ENCODE measurements at places on chromosomes 4 and X.

DNA sequence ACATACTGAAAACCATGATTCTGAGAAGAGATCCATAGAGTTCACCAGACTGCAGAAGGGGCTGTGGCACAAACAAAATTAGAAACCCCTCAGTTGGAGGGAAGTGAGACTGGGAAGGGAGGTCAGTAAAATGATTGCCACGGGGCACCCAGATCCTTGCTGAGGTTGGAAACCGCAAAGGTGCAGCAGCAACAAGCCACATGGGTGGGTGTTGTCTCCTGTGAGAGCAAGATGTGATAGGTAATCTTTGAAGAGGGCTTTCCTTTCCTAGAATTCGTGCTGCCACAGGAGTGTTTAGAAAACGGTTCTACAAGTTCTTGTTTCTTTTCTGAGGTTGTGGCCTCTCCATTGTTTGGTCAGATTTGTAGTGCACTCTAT lies 85.5 kb downstream of the NFKB1 start:
- DNase-seq, result peak; percentile 68

- no peak for DNase-seq
Observed at GRCh38 chr4:112759313-112759712, 122.4 kb downstream of the LARP7 start.

DNA sequence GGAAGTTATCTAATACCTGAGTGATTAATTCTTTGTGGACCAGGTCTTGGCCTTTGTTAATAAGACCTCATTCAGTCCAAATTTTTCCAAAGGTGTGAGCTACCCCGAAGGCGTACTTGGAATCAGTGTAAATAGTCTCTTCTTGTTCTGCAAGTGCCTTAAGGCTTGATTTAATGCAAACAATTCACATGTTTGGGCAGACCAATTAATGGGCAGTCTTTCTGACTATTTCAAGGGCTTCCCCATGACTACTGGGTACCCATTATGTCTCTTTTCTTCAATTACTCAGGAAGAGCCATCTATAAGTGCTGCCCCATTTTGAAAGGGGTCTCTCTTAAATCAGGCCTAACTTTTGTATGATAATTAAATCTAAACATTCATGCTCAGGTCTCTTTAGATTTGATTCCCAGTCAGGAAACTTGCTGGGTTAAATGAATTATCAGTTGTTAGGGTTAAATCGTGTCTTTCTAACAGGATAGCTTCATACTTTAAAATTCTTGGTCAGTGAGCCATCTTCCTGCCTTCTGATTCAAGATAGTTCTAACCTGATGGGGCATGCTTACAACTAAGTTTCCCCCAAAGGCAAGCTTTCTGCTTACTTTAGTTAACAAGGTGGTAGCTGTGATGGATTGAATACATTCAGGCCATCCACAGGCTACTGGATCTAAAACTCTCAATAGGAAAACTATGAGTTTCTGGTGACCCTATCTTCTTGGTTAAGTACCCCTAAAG lies 179.6 kb downstream of the CCNG2 start:
- no peak for DNase-seq

- no peak for DNase-seq
Observed at GRCh38 chr4:5112333-5113095, 61.2 kb downstream of the STK32B start.

DNA sequence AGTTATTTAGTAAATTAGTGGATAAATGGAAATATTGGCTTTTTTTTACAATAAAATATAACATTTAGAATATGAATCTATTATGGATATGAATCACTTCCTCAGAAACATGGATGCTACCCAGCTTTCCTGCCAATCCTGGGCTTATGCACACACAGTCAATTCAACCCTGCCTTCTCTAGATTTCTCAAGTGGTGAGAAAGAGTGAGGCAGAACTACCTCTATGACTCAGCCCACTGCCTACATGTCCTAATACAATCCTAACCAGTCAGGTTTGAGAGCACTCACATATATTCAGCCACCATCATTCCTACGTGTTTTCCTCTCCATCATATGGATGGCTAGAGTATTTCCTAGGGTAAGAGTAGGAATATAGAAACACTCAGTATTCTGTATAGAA lies 91.1 kb upstream of the ANKRD50 start:
- DNase-seq, result no peak

- DNase-seq, result no peak
Observed at GRCh38 chr4:17915439-17915838, 104.7 kb downstream of the NCAPG start.

GRCh38 chr4:37686373-37687193 lies at the start of gene RELL1:
TSS of gene RELL1 (minus strand) at chr4:37686376. CDS start at chr4:37686287, 89 bp downstream.
- peak; percentile 98 for DNase-seq

- no peak for DNase-seq
Observed at GRCh38 chr4:127403471-127404084, 229.2 kb upstream of the INTU start.

- DNase-seq, result no peak
Observed at GRCh38 chr4:110793381-110793801, 170.5 kb upstream of the PITX2 start.

DNA sequence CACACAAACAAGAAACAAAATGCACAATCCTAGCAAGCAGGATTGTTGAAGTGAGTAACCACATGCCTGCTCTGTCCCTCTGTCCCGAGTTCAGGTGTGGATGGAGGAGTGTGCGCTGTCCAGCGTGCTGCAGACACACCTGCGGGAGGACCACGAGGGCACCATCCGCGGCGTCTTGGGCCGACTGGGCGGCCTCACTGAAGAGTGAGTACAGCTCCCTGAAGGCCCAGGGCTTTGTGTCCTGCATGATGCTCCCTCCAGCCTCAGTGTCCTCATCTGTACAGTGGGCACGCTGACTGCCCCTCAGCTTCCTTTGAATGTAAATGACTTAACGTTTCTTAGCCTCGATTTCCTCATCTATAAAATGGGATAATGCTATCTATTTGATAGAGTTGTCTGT lies 82.5 kb downstream of the EVC start:
- DNase-seq, result no peak

DNA sequence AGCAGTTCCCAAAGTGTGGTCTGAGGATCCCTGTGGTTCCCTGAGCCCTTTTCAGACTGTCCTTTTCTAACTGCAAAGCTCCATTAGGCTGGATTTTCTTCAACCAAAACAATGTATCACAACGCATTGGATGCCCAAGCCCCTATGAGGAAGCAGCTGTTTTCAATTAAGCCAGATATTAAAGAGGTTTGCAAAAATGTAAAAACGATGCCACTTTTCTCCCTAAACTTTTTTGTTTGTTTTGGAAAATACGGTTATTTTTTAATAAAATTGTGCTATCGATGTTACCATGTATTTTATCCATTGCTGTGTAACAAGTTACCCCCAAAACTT lies 170.4 kb upstream of the BCOR start:
- no peak for DNase-seq

DNA sequence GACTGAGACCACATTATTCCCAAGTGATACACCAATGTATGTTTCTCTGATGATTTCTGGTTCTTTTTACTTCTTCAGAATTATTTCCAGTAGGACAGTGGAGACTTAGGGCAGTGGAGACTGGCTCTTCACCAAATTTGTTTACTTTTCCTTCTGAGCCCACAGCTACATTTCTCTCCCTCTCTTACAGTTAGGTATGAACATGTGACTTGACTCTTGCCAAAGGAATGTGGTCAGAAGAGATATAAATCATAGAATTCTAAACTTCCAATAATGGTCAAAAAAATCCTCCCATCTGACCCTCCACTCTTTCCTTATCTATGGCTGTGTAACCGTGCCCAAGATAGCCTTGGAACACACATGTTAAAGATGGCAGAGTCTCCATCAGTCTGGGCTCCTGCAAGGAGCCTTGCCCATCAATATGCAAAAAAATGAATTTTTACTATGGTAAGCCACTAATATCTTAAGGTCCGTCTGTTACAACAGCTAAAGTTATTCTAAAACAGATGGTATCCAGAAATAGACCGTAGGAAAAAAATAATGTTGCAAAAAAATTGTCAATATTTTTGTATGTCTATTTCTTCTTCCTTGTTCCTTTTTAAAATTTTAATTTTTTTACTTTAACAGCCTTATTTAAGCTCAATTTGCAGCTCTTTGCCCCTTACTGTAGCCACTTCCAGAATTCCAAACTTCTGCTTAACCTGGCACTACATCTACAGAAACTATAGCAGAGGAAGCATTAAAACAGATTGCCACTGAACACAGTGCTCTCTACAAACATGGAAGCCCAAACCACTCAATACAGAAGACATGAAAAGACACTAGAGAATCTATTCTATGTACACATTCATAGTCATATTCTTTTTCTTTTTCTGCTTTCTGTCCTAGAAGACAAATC lies 260.7 kb downstream of the COL25A1 start:
- DNase-seq, result no peak

DNA sequence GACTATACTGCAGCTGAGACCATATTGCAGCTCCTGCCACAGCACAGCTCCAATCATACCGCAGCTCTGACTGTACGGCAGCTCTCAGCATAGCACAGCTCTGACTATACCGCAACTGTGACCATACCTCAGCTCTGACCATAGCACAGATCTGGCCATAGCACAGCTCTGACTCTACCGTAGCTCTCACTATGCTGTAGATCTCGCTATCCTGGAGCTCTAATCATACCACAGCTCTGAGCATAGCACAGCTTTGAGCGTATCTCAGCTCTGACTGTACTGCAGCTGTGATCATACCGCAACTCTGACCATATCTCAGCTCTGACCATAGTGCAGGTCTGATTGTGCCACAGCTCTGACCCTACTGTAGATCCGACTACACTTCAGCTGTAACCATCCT lies 139.2 kb downstream of the ASMT start:
- no peak for DNase-seq

- DNase-seq, result peak; percentile 61
Observed at GRCh38 chrX:53263597-53264094, 17.7 kb downstream of the IQSEC2 start.
